ENCODE measurements at places on chromosomes 2 and 18.

DNA sequence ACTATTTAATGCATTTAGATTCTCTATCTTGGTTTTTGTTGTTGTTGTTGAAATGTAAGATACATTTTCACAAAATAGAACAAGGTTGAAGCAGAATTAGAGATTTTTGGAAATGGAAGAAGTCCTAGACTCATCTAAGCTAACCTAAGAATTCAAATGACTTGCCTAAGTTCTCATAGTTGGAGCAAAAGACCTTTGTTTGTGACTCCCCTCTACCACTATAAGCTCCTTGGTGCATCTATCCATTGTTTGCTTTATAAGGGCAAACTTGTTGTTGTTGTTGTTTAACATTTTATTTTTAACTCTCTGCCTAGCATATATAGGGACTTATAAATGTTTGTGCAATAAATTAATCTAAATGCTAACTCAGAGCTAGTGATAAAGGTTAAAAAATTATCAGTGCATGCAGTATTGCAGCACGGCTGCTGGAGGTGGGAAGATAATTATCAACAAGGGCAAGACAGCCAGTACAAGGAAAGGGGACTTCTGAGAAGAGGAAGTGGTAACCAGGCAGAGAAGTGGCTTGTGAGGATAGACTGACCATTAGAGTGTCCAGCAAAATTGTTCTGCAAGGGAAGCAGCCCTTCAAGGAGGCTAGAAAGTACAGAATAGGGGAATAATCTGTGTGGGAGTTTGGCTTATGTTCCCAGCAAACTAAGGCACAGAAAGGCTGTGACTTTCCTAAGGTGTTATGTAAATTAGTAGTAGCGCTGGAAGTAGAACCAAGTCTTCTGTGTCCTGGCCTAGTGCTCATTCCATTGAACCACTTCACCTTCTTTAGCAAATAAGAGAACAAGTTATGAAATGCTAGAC is 38.1 kb upstream of the ACYP2 start:
- DNase-seq = no peak

- DNase-seq = peak; percentile 34
These were observed 496.9 kb upstream of the TNP1 start for GRCh38 chr2:217356781-217357180.

GRCh38 chr2:206361407-206362045 is 81.8 kb upstream of the ADAM23 start:
- no peak for DNase-seq

GRCh38 chr2:222907790-222908441 is 47.1 kb downstream of the ACSL3 start:
- DNase-seq = no peak

DNA sequence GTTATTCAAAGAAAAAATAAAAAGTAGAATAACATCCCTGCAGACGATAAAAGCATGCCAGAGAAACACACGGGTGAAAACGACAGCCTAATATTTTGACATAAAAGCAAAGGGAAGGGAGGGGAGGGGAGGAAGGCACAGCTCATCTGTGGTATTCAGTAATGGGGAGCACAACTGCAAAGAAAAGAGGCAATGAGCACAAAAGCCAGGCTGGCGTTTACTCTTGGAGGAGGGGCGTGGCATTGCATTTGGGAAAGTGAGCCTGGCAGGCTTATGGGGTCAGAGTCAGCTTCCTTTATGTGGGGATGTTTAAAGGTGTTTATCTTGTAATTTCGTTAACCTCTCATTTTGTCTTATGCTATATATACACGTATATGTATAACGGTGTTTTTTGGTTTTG is 53.2 kb downstream of the STEAP3 start:
- DNase-seq = no peak

GRCh38 chr2:229301237-229301636 is 30.1 kb upstream of the PID1 start:
- no peak for DNase-seq

GRCh38 chr2:239355724-239356123 is 45.1 kb downstream of the HDAC4 start:
- DNase-seq = no peak

- no peak for DNase-seq
These were observed 14.5 kb upstream of the PAPOLG start for GRCh38 chr2:60741576-60741975.

- DNase-seq = no peak
These were observed 19.3 kb upstream of the CPS1 start for GRCh38 chr2:210536973-210537650.

DNA sequence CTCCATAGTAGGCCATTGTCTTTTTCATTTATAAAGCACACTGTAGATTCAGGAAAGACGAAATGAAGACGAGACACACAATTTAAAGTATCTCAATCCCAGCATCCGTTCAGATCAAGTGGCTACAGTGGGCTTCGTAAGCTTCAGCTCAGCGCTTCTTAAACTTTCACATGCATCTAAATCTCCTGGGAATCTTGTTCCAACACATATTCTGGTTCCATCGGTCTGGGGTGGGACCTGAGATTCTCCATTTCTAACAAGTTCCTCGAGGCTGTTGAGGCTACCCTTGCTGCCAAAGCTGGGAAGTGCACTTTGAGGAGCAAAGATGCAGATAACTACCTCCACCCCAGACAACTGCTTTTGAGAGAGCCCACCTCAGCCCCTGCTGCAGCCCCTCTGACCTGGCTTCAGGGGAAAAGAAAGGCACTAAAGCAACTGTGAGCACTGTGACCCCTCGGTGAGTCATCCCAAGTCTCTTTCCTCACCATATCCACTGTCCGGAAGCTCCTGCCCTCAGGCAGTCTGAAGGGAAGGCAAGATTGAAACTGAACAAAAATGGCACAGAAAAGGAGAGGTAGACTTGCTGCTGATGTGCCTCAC is 201.1 kb upstream of the FBXO11 start:
- DNase-seq = no peak

Measured in thoracic aorta (tissue), 2 donors.